ENCODE measurements at places on chromosomes 6 and 20.
A peak's percentile ranks its signal among the peaks of the same experiment; 100 is the strongest.

GRCh38 chr20:43799150-43799711 lies 72.4 kb upstream of the GTSF1L start:
- no peak for DNase-seq

GRCh38 chr6:42795651-42796050 lies 13.8 kb downstream of the BICRAL start:
- no peak for DNase-seq

DNA sequence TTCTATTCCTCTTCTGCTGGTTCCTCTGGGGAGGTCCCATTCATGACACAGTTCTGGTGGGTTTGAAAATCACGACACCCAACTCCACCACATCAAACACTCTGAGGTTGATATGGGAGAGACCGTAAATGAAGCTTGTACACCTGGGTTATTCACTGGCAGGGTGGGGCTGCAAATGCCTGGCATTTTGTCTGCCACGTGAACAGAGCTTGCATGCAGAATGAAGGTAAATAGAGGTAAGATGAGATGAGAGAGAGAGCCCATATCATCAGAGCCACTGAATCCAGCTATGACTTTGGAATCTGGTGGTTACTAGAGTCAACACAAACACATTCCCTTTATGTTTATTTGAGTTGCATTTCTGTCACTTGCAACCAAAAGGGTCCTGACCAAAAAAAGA lies 97.4 kb downstream of the BANF2 start:
- DNase-seq: no peak

GRCh38 chr20:20946122-20946759 lies 159.9 kb downstream of the LINC00237 start:
- DNase-seq: no peak

GRCh38 chr6:125950293-125950692 lies 6.3 kb upstream of the HINT3 start:
- DNase-seq: no peak

DNA sequence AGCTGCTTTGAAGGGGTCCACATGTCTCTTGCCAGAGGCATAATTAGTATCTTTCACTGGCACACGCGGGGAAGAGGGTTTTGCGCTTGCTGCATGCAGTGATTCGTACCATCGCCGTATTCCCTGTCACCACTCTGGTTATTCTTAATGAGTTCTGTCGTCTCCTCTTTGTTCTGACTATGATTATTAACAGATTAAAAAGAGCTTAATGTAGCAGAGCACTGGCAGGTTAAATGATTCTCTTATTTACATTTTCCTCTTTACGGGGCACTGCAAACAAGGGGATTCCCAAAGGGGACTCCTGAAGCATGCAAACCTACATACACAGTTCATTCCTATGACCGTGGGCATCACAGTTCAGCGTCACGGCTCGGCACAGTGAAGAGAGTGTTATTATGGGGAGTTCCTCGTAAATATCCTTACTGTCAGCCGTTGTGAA lies 204.8 kb downstream of the DTNBP1 start:
- no peak for DNase-seq

GRCh38 chr6:134436950-134437349 lies 119.0 kb upstream of the SGK1 start:
- no peak for DNase-seq

DNA sequence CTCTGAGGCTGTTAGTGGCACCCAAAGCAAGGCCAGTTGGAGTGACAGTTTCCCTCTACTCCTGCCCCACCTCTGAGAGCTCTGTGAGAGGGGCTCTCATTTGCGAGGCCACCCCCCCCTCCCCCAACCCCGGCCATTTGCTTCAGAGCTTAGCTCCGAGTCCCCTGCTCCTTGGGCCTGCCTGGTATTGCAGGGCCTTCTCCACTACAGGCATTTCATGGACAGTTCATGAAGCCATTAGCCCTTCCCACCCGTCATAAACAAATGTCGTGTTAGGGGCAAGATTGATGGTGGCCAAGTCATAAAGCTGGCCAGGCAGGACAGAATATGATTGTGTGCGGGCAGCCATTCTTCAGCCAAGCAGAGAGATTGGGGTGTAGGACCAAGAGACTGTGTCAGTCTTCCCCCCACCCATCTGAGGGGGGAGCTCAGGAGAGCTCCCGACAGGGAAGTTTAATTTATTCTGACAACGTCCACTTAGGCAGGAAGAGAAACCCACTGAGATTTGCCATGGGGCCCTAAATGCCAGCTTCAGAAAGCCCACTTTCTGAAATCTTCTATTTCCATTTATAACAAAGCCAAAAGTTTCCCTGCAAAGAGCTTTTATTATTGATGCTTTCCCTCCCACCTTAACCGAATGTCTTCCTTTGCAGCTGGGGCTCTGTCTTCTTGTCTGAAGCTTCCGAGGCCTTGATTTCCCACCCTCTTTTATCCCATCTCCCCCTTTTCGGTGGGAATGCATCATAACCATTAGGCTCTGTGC lies 7.2 kb downstream of the FOXC1 start:
- DNase-seq: no peak

- DNase-seq: no peak
Measured at GRCh38 chr6:110810896-110811586, 4.2 kb downstream of the CDK19 start.

GRCh38 chr6:26260725-26261490 lies 104.1 kb upstream of the BTN3A2 start:
- DNase-seq: no peak

GRCh38 chr20:53773792-53774401 lies 180.3 kb upstream of the ZNF217 start:
- DNase-seq: no peak

DNA sequence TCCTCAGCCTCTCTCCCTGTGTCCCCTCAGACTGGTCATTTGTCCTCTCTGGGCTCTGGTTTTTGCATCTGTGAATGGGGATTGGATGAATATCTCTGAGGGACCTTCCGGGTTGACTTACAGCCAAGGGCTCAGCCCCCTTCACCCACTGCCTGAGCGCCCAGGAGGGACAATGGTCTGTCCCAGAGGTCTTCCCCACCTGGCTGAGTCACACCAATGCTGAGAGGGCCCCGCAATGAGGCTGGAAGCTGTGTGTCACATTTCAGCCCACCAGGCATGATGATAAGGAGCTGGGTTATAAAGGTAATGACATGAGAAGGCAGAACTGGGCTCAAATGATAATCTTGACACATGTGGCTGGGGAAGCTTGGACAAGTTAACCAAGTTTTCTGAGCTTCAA lies 70.5 kb downstream of the TOX2 start:
- DNase-seq: no peak

DNA sequence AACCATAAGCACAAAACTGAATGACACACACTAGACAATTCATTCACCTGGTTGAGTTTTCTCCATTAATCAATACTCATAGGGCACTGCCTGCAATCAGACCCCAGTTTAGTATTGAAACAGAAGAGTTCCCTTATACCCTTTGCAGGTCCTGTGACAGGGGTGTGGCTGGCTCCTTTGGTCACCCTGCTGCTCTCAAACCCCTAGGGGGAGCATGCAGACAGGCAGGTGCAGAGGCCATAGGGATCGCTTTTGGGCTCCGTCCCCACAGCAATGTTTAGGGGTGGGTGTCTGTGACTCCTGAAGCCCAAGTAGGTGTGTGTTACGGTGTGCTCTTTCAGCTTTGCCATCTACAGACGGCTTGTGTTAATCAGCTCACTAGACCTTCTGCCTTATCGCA lies 210.4 kb downstream of the CENPW start:
- DNase-seq: no peak

- DNase-seq: peak; percentile 79
Measured at GRCh38 chr20:63736893-63737694, 630 bp downstream of the LIME1 start.

GRCh38 chr6:163228041-163228440 lies 186.5 kb upstream of the QKI start:
- DNase-seq: no peak

GRCh38 chr6:151721671-151722070 lies 85.8 kb upstream of the ESR1 start:
- no peak for DNase-seq

- DNase-seq: no peak
Measured at GRCh38 chr6:13235339-13235738, 93.0 kb downstream of the TBC1D7 start.

DNA sequence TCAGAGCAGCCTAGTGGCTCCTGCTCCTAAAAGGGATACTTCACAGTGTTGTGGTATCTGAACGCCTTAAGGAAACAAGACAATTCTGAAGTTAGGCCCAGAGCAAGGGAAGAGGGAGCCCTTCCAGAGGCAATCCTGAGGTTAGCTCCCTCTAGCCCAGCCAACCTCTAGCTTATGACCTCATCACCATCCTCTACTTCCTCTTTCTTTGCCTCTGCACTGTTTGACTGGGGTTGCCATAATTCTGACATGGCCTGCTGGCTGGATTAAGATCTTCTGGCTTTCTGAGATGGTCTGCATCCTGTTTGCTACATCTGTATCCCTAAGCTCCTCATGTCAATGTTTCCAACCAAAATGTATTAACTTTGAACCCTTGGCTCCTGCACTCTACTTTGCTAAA lies 23.3 kb upstream of the BMP2 start:
- no peak for DNase-seq

DNA sequence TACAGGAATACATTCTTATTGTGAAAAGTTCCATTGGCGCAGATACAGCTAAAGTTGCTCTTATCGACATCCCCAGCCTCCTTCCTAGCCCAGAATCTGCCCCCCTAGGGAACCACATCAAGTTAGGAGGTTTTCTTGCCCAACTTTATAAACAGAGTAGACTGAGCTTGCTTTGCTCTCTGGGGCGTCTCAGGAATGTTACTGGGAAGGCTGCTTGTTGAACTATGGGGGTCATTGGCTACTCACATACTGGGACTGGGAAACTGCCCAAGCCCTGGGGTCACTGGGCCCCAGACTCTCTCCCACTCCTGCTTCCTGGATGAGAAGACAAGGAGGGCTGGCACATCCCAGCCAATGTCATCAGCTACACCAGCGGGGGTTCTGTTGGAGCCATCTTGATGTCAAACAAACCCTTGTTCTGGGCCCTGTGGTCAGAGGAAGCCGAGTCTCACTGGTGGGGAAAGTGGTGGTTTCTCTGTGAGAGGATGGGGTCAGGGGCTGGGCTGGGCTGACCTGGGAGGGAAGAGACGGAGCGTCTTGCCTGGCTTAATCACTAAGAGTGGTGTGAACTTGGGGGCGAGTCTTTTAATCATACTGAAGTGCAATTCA lies 26.0 kb downstream of the BPIFB4 start:
- no peak for DNase-seq

GRCh38 chr20:17589161-17589834 lies 19.4 kb downstream of the DSTN start:
- no peak for DNase-seq

All from CD8-positive, alpha-beta T cell (primary cell).